ENCODE measurements at places on chromosomes 1 and 21.

DNA sequence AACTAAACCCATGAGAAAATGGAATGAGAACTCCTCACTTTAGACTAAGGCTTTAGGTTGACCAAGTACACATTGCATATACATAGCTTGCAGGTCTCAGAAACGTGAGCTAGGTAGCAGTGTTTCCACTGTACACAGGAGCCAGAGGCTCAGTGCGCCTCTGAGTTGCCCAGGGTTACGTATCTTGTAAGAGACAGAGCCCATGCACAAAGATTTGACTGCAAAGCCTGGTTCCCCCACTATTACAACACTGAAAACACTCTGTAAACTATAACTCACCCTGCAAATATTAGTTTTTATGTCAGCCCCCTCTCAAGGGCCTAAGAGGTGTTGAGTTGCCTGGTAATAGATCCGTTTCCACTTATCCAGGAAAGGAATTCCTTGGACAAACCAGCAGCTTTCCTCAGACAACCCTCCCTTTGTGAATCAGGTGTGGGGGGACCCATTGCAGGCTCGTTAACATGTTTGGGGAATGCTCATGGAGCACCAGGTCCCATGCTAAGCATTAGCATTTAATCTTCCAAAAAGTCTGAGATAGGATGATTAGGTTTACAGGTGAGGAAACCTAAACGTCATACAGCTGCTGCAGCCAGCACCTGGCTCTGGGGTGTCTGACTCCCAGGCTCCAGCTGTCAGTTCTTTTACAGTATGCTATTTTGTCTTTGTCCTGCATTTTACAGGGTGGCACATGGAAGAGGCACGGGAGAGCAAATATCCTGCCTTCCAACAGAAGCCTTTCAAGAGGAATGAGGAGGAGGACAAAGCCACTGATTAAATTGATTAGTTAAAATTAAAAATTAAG lies 25.7 kb downstream of the TENT5C start:
- DNase-seq = no peak

GRCh38 chr1:201554789-201555592 lies 16.1 kb downstream of the NAV1 start:
- DNase-seq = no peak

GRCh38 chr1:230674581-230674980 lies 32.3 kb downstream of the COG2 start:
- DNase-seq = no peak

- no peak for DNase-seq
Observed at GRCh38 chr1:178490967-178491366, 5.8 kb downstream of the CLEC20A start.

- DNase-seq = peak; percentile 66
Observed at GRCh38 chr1:232553809-232554208, 76.1 kb downstream of the SIPA1L2 start.

GRCh38 chr1:14421977-14422609 lies 176.4 kb upstream of the KAZN start:
- DNase-seq = no peak

DNA sequence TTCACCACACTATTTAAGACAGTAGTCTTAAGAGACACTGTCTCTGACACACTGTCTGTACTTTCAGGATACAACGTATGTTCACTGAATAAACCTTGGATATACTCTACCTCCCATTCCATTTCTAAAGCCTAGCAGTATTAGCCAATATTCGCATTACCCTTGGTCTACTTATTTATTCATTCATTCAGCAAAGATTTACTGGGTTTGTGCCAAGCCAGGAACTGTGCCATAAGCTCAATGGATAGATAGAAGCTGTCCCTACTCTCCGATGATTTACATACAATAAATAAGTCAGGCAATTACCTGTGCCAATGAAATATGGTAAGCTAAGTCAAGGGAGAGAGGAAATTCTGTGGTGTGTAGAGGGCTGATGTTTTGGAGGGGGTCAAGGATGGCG lies 195.2 kb upstream of the RAB4A start:
- no peak for DNase-seq

DNA sequence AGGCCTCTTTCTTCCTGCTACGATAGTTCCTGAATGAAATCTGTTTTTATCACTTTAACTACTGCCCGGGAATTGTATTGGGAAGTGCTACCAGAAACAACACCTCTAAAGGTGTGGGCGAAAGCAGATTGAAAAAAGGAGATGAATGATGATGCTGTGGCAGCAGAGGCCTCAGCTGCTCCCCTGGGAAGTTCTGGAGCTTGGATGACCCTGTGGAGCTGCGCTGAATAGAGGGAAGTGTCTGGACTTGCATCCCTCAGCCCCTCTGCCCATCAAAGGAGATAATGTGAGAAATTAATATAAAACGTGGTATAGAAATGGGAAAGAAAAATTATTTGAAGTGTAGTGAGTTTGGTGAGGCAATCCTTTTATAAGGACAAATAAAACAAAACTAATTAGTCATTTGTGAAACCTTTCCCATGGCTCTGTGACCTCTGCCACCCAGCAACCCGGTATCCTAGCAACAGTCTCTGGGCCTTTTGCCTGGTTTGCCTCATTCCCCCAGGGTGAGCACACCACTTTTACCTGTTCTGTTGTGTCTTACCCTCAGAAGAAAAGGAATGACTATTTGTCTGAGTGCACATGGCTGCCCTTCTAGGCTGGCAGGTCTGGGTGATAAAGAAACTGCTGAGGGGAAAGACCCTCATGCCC lies 21.3 kb downstream of the OVAAL start:
- peak; percentile 50 for DNase-seq

- DNase-seq = no peak
Observed at GRCh38 chr1:81950037-81950436, 149.3 kb downstream of the ADGRL2 start.

DNA sequence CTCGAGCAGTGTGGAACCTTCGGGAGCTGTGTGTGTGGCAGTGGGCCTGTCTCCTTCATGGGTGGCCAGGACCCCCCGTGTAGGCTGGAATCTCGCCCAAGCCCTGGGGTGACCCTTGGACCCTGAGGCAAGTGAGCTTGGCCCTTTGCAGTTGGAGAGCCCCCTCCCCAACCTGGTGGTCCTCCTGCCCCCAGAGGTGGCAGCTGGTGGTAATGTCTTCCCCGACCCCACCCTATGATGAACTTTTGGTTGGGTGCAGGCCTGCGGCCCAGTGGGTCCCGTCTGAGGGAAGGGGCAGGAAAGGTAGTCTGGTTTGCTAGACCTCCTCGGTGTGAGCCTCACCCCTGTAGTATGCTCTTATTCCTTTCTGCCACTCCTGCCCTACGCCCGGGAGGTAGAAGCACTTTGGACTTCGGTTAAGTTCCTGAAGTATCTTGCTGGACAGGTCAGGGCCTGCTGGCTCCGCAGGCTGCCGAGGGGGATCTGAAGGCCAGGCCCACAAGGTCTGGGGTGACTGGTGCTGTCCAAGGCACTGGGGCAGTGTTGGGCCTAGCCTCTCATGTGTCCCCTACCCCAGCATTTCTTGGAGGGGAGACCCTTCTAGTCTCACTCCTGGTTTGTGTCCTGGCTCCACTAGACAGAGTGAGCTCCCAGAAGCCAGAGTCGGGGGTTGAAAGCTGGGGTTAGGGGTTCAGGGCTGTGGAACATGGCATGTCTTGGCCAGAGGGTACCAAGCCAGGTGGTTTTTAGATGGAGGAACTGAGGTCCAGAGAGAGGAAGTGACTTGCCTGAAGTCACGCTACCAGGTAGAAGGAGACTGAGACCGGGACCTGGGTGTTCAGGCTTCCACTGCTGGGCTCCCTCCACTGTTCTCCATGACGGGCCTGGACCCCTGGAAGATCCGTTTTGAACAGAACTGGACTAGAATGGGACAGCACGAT lies 1.8 kb downstream of the ZNF362 start:
- peak; percentile 22 for DNase-seq

- DNase-seq = peak; percentile 26
Observed at GRCh38 chr1:6614929-6615785, 1.6 kb downstream of the PHF13 start.

- no peak for DNase-seq
Observed at GRCh38 chr1:176494436-176494835, 31.5 kb downstream of the PAPPA2 start.

GRCh38 chr1:6103854-6104530 lies 58.3 kb downstream of the KCNAB2 start:
- DNase-seq = no peak

- peak; percentile 59 for DNase-seq
Observed at GRCh38 chr1:92404661-92405060, 82.1 kb downstream of the GFI1 start.

- DNase-seq = peak; percentile 39
Observed at GRCh38 chr1:185541871-185542301, 192.3 kb upstream of the HMCN1 start.

GRCh38 chr1:7225711-7226505 lies 440.7 kb downstream of the CAMTA1 start:
- DNase-seq = no peak

- DNase-seq = no peak
Observed at GRCh38 chr1:143611159-143611558, 360.6 kb downstream of the FAM72C start.

DNA sequence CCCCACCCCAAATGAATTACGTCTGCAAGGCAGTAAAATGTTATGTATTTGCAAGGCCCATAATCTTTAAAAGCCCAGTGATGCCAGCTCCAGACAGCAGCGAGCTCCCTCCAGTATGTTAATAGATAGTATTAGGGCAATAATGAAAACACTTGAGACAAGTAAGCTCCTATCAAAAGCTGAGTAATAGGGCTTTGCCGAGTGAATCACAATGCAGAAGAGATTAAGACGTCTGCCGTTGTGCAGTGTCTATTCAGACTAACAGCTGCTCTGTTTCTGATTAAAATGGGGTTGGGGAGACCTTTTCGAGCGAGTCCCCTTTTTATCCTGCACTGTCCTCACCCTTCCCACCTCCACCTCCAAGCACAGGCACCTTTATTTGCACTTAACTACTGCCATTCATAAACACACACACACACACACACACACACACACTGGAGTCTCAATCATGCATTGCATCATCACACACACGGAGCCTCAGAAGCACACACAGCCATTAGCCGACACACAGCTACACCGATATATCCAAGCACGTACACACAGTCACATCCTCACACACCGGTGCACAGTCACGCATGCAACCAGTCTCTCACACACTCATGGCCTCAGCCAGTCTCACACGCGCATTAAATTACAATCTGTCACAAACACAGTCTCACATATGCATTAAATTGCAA lies 46.0 kb upstream of the FOXO6 start:
- peak; percentile 79 for DNase-seq

DNA sequence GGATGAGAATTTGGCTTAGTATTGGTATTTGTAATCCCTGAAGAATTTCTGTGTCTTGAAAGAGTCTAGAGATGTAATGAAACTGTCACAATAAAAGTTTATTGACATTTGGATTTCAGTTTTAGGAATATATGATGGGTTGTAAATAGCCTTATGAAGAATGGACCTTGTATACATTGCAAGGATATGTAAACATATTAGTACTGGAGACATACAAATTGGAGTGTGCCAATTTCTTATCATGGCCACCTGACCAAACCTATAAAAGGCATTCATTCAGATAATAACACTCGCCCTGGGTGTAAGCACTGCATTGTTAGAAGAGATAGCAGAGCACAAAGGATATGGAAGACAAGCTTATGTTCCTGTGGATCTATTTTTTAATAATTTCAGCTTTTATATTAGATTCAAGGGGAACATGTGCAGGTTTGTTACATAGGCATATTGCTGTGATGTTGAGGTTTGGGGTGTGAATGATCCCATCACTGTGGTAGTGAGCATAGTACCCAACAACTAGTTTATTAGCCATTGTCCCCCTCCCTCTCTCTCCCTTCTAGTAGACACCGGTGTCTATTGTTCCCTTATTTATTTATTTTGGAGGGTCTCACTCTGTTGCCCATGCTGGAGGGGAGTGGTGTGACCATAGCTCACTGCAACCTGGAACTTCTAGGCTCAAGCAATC lies 8.6 kb downstream of the S1PR1 start:
- DNase-seq = no peak

DNA sequence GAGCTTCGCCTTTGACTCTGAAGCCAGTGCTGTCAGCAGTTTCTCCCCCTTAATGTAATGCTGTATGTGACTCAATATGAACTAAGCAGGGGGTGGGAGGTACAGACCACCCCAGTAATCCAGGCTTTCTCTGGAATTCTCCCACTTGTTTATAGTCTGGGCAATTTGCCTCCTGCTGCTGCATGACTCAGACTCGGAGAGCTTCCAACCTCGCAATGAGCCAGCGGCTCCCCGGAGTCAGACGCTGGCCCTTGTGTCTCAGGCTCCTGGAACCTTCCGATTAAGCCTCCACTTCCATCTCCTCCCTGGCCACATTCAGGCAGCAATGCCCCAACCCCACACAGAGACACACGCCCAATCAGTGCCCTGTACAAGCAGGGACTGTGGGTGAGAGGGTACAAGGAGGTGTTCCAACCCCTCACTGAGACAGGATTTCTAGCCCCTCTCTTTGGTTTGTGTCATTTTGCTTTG lies 471.7 kb upstream of the VAMP3 start:
- DNase-seq = peak; percentile 99

GRCh38 chr1:41806472-41807155 lies 112.1 kb downstream of the HIVEP3 start:
- DNase-seq = no peak

- no peak for DNase-seq
Observed at GRCh38 chr21:14581902-14582457, 35.9 kb upstream of the SAMSN1 start.

- DNase-seq = peak; percentile 67
Observed at GRCh38 chr1:234604495-234605398, 5.2 kb downstream of the IRF2BP2 start.

GRCh38 chr1:58576325-58576726 lies 726 bp downstream of the TACSTD2 start:
- DNase-seq = no peak

DNA sequence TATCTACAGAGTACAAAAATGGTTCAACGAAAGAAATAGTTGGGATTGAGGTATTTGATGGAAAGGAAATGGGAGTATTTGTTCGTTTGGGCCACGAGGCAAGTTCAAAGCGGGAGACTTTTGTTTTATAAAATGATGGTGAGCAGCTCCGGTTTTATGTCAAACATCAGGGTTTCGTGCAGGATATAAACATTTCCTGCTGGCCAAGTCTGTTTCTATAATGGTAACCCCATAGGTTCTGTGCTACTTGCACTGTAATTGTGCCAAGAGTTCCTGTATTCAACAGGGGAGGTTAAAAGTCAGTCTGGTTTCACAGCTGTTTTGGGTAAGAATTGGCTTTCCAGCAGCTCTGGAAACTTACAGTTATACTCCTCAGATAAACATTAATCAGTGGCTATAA lies 290.3 kb upstream of the NRIP1 start:
- no peak for DNase-seq

DNA sequence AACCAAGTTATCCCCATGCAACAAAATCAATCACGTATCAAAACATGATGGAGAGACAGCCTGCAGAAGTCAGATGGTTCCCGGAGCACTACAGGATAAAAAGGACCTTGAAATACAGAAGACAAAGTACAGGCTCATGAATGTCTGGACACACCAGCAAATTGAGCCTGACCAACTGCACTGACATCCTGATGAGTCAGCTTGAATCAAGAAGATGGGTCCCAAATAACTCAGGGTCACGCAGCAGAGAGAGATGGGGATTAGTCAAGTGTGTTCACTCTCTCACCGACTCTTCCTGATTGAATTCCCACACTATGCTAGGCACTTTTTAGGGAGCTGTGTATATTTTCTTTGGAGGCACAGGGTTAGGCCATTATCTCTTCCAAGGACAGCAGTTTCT lies 71.1 kb upstream of the DIRAS3 start:
- peak; percentile 78 for DNase-seq
